ENCODE measurements at places on chromosomes 1 and 21. TPM values are rescaled to one million over a fixed set of nuclear protein-coding genes. Genes with fewer than 3 reads are reported as not detected.

- DNase-seq: no peak
Measured at GRCh38 chr1:43799656-43800635, 92.6 kb downstream of the ST3GAL3 start.

- no peak for DNase-seq
Measured at GRCh38 chr1:116842654-116843053, 67.1 kb upstream of the PTGFRN start.

- no peak for DNase-seq
Measured at GRCh38 chr1:5686195-5686594, 306.0 kb downstream of the NPHP4 start.

GRCh38 chr1:154353460-154353904 is 28.2 kb downstream of the ATP8B2 start:
- no peak for DNase-seq

GRCh38 chr1:23922321-23922943 is 9.3 kb upstream of the CNR2 start:
- no peak for DNase-seq

GRCh38 chr21:36422279-36423098 is 37.3 kb downstream of the CHAF1B start:
- peak; percentile 41 for DNase-seq

DNA sequence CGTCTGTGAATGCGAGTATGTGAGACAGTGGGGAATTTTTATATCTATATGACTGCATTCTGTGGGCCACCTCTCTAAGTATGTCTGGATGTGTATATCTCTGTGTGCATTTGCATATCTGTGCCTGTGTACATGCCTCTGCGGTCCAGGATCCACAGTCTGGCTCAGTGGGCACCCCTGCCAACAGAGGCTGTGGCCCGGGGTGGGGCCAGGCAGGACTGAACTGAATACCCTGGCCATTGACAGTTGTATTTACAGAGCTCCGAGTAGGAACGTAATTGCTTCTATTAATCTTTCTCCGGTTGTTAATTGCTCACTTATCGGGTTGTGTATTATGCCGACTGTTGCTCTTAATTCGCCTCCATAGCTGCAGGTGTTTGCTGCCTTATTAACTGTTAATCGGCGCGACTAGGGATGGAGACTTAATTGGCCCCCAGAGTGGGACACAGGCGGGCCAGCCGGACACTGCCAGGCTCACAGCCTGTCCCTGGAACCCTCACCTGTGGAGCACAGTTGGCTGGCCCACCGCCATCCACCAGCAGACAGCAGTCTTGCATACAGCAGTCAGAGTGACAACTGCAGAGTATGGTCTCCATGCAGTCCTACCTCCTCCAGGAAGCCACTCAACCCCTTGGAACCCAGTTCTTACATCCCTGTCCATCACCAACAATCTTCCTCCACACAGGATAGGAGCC is 22.4 kb upstream of the ADGRB2 start:
- DNase-seq: no peak

DNA sequence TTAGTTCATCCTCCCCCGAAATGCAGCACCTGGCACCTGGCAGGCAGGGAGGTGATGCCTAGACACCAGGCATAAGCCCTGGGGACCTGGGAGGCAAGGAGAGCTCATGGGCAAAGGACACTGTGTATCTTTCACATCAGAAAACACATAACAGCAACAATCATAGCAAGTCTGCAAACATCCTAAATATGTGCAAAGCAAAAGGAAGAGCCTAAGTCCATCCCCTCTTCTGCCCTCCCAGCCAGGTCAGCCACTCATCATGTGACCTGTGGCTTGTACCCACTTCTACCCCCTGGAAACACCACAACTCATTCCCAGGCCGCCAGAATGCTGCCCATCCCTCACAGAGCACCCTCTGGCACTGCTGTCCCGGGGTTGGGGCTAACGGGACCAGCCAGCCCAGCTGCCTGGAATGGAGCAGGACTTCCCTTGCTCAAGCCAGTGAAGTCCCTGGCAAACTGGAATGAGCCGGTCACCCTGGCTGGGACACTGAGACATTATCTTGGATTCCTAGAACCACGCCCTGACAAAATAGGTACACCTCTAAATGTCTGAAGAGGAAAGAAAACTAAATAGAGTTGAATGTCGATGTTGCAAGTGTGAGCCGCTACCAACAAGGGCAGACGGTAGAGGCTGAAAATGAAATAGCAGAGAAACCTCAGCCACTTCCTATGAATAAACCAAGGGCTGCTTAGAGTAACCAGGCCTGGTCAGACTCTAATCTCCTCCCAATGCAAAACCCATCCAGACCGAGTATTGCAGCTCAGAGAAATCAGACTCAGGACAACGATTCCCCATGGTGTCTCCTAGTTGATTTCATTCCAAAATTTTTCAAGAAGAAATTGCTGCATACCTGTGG is 29.4 kb downstream of the TMPRSS2 start:
- DNase-seq: no peak

GRCh38 chr1:187051618-187052232 is 223.0 kb downstream of the PLA2G4A start:
- DNase-seq: peak; percentile 42

- DNase-seq: no peak
Measured at GRCh38 chr1:23799255-23799569, 1.3 kb downstream of the GALE start.

DNA sequence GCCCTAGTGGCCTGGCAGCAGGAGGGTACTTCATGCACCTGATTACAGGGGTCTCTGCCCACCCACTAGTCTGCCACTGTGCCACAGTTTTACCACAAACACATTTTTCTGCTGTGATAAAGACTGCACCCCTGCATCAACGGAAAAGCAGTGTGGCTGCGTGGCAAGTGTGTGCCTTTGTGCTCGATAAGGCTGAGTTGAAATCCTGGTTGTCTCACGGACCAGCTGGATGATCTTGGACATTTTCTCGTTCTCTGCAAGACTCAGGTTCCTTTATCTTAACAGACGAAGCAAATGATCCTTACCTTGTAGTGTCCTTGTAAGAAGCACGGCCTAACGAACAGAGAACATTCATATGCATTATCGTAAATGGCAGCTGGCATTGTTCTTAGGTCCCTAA is 10.2 kb downstream of the GRHL3 start:
- no peak for DNase-seq

DNA sequence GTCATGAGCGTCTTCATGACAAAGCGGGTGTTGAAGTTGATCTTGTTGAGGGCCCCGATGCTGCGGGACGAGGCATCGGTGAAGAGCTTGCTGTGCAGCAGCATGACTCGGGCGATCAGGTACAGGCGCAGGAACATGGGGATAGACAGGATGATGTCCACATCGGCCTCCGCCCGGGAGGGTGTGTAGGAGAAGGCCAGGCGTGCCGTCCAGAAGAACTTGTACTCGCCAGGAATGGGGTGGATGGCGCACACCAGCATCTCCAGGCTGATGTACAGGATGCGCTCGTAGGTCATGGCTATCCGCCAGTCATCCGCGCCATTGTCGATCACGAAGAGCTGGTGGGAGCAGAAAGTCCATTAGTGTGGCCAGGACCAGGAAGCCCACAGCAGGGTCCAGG is 98.0 kb downstream of the KCNN3 start:
- DNase-seq: no peak

- no peak for DNase-seq
Measured at GRCh38 chr1:9652379-9653209, 1.1 kb downstream of the PIK3CD start.

The ILDR2 gene
- 20.6 TPM for polyA plus RNA-seq

The SIM2 gene
- 26.9 TPM for polyA plus RNA-seq

The IQGAP3 gene
- 22.8 TPM for polyA plus RNA-seq

The GPR161 gene
- polyA plus RNA-seq: 21.7 TPM

The BLZF1 gene
- polyA plus RNA-seq: 32.2 TPM

The AIRE gene
- polyA plus RNA-seq: 0.42 TPM

The CFHR3 gene
- polyA plus RNA-seq: 0.50 TPM

The MPZ gene
- polyA plus RNA-seq: 3.5 TPM

The GNAT2 gene
- polyA plus RNA-seq: not detected

Measured in left kidney (tissue), 8 donors.